Upper lobe of right lung (tissue), 1 donor: ENCODE measurements at places on chromosomes 5 and 9.

DNA sequence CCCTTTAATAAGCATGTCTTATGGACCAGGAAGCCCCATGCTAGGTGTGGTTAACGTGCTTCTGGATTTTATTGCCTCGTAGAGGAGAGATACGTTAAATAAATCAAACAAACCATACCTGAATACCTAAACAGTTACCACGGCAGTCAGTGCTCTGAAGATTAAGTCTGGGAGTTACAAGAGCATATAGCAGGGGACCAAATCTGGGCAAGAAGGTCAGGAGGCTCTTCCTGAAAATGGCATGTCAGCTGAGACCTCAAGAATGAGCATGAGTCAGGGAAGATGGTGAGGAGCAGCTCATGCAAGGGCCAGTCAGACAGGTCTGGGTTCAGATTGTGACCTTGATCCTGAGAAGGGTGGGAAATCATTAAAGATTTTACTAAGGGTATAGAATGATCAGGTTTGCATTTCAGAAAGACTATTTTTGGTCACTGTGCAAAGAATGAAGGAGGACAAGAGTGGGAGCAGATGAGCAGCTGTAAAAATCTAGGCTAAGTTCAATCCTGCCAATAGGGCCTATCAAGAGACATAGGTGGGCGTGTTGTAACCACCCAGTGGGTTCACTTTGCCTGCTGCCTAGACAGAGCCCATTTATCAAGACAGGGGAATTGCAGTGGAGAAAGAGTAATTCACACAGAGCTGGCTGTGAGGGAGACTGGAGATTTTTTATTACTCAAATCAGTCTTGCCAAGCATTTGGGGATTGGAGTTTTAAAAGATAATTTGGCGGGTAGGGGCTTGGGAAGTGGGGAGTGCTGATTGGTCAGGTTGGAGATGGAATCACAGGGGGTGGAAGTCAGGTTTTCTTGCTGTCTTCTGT, 4.8 kb upstream of the ZNF366 start:
- DNase-seq: no peak

- no peak for DNase-seq
Measured at GRCh38 chr9:7901621-7902020, 102.0 kb upstream of the DMAC1 start.

- no peak for DNase-seq
Measured at GRCh38 chr5:132790201-132790865, 13.3 kb upstream of the SEPTIN8 start.

GRCh38 chr5:148072207-148072606, 8.4 kb downstream of the SPINK5 start:
- no peak for DNase-seq

- no peak for DNase-seq
Measured at GRCh38 chr5:143016777-143017516, 246.8 kb downstream of the ARHGAP26 start.

GRCh38 chr5:77312413-77312812, 101.9 kb downstream of the PDE8B start:
- no peak for DNase-seq

- DNase-seq: no peak
Measured at GRCh38 chr5:146043722-146044121, 61.7 kb downstream of the PLAC8L1 start.

DNA sequence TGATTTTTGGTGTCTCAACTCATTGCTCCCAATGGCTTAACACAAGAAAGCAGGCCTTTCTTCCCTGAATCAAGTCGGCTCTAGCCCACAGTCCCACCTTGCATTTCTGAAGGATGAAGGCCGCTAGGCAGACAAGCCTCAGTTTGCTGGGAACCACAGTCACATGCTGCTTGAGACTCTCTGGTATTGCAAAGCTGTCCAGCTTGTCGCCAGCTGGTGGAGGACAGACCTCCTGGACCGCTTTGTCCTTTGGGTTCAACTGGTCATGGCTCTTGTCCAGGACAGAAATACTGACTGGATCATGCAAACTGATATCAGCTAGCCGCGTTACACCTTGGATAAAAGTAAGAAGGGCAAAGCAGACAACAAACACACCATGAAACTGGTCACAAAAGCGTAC, 23.1 kb downstream of the DDX31 start:
- DNase-seq: no peak

DNA sequence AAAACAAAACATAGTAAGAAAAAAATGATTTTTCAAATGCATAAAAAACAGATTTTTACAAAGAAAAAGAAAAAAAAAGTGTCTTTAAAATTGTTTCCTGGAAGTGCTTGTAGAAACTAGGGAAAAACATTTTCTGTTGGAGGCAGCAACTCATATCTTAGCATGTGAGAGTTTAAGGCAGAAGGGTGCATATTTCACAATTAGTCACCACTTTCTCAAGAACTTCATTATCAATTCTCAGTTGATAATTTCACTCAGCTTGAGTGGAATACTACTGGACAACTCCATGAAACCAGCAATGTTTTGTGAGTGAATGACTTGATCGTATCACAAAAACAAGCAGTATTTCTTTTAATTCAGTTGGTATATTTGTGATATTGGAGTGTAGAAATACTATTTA, 508.3 kb upstream of the DAB2 start:
- DNase-seq: no peak

DNA sequence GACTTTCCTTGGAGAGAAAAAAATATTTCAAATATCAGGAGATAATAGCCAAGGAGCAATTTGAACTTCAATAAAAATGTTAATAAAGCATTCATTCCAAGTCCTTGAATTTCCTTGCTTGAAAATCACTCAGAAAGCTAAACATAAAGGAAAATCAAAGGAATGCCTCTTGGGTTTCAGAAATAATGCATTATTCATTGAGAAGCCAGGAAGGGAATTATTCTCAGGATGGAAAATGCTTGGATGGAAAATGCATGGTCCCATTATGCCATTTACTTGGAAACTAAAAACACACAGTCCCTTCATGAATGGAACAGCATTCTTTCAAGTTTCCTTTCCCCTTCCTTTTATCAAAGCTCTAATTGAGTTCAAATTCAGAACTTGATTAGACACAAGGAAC, 160.9 kb downstream of the LPAR1 start:
- DNase-seq: no peak

GRCh38 chr5:121982893-121983285, 21.1 kb downstream of the SRFBP1 start:
- DNase-seq: no peak

DNA sequence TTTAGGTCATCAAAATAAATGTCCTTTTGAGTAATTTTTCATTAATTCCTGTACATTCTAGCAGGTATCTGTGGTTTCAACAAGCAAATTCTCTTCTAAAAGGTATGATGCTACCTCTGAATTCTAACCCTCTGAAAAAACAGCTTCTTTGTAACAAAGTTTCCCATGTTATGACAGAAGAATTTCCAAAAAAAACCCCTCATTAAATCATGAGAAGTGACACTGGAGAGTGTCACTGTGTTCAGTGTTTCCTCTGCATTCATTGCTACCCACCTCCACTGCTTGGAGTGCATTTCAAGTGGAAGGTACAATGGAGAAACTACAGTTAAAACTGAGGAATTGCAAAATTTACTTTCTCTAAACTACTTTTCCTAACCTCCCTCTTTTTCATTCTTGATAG, 10.1 kb downstream of the CDKN2A start:
- no peak for DNase-seq

DNA sequence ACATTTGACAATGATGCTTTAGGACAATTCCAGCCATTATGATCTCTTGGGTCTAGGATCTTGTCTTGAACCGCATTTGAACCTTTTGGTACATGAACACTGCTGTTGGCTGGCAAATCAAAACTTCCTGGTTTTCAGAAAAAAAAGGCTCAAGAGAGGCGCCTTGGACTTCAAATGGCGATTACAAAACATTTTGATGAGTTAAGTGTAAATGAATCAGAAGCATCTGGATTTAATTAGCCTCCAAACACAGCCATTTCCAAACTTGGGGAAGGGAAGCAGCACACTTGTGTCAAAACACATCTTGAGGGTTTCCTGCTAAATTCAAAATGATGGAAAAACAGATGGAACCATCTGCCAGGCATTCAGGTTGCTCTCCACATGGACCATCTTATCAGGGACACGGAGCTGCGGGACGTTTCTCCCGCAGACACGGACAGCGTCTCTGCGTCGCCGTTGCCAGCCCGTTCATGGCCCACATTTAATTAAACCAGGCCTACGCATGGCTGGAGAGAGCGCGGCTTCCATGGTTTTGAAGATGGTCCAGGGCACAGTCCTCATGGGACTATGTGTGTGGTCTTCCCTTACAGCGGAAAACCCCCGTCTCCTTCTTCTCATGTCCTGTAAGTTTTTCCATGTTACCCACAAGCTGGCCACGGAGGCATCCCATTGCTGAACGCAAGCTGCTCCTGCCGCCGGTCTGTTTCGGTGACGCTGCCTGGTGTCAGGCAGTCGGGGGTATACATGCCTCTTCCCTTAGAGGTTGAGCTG, 55.8 kb upstream of the PTCH1 start:
- DNase-seq: no peak

- no peak for DNase-seq
Measured at GRCh38 chr5:103480246-103480645, 82.3 kb downstream of the NUDT12 start.

DNA sequence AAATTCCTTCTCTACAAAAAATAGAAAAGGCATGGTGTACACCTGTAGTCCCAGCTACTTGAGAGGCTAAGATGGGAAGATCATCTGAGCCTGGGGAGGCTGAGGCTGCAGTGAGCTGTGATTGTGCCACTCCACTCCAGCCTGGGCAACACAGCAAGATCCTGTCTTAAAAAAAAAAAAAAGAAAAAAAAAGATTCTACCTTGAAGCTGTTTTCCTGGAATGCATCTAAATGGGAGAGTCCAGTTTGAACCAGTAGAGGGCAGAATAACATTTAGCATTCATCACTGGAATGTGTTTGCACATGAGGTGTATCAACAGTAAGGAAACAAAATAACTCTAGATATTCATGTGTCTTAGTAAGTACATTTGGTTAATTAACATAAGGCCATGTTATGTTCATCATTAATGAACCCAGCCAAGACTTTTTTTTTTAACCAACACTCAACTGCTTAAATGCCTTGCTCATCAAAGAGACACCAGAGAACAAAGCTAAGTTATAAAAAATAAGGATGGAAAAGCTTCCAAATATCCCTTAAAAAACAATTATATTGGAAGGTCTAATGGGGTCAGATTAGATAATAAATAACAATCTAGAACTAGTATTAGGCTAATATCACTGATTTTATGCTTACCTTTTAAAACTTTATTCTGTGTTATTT, 16.1 kb downstream of the IFNE start:
- no peak for DNase-seq

DNA sequence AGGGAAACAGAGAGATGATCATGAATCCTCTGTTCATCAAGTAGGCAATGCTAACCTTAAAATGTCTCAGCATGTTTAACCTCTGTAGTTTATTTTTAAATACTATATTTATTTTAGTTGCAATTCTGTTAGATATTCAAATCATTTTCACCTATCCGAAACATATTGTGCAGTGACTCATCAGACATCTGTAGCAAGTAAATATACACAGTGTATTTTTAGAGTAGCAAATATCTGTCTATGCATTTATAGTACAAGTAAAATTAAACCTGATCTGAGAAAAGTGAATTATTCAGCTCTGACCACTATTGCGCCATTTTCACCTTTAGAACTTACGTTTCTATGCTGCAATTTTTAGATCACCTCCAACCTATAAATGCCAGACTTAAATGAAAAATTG, 24.3 kb upstream of the TUSC1 start:
- no peak for DNase-seq

- no peak for DNase-seq
Measured at GRCh38 chr5:82719368-82719767, 357.8 kb downstream of the TMEM167A start.

- DNase-seq: no peak
Measured at GRCh38 chr9:96554326-96554725, 65.3 kb downstream of the CDC14B start.

DNA sequence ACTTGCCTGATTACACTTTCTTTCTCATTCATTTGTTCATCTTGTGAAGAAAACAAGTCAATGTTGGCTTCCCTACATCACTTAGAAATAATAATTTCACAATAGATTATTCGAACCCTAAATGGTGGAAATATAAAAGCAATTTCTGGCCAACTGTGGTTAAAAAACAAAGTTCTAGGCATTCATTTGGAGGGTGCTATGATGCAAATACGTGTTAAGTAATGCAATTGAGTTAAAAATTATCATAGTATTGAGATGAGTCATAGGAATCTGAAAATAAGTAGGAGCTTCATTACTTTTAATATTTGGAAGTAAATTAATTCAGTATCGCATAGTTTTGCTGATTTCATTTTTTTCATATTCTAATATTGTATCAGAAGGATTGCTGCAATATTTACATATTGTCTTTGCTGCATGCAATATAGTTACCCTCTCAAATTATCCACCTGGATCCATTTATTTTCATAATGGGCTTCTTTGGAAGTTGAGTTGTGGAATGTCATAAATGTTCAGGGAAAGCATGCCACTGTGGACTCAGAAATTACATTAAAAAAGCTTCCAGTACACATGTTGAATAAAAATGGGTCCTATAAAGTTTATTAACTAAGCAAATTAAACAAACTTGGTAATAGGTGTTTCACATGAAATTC, 647.7 kb upstream of the WWC1 start:
- DNase-seq: no peak

GRCh38 chr5:157890836-157891597, 32.1 kb upstream of the CLINT1 start:
- DNase-seq: no peak

DNA sequence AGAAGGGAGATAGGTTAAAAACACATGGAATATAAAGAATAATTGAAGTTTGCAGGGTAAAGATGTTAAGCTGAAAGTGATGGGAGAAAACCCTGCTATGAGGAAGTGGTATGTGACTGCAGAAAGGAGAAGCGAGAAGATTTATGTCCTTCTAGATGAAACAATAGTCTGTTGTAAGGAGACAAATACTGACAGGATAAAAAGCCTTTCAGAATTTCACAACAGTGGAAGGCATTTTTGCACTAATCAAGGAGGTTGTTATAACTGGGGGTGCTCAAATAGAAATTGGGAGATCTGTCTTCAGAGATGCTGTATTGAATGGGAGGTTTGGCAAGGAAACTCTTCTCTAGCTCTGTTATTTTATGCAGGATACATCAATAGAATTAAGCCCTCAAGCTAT, 69.6 kb downstream of the NMUR2 start:
- no peak for DNase-seq

DNA sequence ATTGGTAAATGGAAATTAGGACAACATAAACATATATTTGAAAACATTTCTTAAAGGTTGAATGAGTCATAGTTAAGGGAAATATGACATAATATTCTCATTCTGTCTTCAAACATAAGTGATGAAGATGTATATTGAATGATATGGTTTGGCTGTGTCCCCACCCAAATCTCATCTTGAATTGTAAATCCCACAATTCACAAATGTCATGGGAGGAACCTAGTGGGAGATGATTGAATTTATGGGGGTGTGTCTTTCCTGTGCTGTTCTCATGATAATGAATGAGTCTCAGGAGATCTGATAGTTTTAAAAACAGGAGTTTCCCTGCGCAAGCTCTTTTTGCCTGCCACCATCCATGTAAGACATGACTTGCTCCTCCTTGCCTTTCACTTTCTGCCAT, 104.4 kb upstream of the MPDZ start:
- DNase-seq: no peak
